ENCODE measurements at places on chromosomes 2 and 18.
A peak's percentile ranks its signal among the peaks of the same experiment; 100 is the strongest.

DNA sequence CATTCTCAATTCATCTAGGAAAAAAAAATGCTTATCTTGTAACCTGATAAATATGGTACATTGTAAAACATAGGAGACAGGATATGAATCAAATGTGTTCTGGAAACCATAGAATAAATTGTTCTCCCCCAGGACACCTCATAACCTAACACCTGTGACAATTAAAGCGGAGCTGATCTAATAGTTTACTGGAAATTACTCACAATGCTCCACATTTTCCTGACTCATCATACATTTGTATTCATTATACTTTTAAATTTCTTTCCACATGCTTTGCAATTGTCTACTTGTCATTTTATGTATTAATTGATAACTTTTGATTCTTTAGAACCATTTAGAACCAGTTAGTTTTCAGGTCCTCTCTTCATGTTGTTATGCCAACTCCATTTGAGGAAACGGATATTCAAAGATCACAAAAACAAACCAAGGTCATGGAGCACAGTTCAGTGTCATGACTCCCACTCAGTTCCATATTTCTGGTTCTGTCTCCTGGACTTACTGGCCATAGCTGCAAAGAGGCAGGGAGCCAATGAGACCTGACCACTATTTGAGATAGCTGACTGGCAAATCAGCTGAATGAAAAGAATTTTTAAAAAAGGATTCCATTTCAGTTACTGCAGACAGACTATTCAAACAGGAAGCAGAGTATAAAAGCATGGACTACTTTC is 128.5 kb downstream of the CALCRL start:
- no peak for DNase-seq

- no peak for DNase-seq
These were observed 72.1 kb upstream of the CAB39 start for GRCh38 chr2:230640540-230641011.

- DNase-seq: no peak
These were observed 184.2 kb upstream of the HDAC4 start for GRCh38 chr2:239584986-239585385.

DNA sequence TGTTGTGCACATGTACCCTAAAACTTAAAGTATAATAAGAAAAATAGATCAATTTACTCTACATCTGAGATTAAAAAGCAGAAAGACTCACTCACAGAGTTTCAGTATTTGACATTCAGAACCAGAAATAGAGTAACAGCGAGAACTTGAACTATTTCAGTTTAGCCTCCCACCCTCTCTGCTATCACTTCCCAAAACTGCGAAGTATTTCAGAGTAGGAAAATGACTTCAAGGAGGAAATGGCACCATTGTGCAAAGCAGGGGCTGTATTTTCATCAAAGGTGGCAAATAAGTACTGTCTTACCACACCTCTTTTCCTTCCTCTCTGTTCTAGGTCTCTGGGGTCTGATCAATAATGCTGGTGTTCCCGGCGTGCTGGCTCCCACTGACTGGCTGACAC is 13.6 kb downstream of the DHRS9 start:
- no peak for DNase-seq

GRCh38 chr18:3061581-3062312 is 48.8 kb upstream of the LPIN2 start:
- peak; percentile 74 for DNase-seq

GRCh38 chr2:222809582-222809981 is 51.3 kb upstream of the ACSL3 start:
- DNase-seq: no peak

DNA sequence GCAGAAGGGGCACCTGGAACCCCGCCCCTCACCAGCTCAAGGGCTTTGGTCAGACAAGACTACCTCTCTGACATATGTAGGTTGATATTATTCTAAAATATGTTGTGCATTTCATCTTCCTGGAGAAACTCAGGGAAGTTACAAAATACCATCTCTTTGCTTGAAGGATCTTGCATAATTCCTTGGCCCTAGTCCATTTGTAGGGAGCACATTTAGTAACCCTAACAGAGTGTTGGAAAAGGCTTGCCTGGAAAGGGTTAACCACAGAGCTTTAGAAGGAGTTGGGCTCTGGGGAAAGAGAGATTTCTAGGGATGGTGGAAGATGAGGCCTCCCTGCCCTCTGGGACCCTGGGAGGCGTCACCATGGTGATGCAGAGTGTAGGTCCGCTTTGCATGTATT is 143.0 kb upstream of the SLC1A4 start:
- no peak for DNase-seq

DNA sequence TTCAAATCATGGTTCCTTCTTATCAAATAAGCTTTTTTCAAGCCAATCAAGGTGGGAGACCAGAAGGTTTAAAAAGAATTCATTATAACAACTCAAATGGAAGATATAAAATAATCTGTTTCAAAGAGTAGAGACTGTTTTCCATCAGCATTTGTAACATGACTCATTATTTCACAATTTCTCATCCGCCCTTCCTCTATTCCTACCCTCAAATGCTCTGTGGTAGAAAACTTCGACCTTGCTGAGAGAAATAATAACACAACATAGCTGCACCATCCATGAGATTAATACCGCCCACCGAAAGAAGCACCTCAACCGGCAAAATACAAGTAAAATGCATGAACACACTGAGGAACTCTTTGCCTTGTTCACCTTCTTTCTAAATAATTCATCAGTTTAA is 2039.2 kb upstream of the CELF4 start:
- DNase-seq: no peak

GRCh38 chr2:39786761-39787522 is 7.9 kb upstream of the THUMPD2 start:
- no peak for DNase-seq

- DNase-seq: no peak
These were observed 72.5 kb upstream of the LRRTM1 start for GRCh38 chr2:80377071-80377470.

GRCh38 chr18:79197531-79197930 is 128.3 kb downstream of the ATP9B start:
- DNase-seq: no peak

- DNase-seq: peak; percentile 13
These were observed 76.3 kb upstream of the MGAT4A start for GRCh38 chr2:98807221-98807620.

DNA sequence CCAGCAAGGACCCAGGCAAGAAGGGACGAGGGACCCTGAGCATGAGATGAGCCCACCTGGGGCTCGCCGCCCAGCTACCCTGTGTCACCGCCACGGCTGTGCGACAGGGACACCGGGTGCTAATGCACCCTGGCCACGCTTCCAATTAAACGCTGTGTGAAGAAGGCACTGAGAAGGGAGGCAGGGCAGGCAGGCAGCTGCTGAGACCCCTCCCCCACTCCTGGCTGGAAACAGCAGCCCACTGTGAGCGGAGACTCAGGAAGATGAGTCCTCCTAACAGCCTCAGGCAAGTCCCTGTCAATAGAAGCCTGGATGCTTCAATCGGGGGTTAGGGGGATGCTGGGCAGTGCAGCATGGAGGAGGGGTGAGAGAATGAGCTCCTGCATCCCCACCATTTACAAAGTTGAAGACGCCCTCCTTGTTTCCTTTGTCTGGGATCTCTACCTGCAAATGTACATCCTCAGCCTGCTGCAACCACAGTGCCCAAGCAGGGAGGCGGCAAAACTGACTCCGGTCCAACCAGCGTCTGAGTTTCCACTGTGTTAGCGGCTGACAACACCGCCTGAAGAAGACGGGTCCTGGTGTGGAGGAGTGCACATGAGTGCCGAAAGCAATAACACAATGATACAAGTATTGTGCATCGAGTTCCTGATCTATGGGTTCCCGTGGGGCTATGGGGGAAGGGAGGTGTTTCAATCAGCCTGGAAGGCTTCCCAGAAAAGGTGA is 12.8 kb downstream of the TMEM163 start:
- DNase-seq: no peak

GRCh38 chr2:97808816-97809215 is 95.4 kb downstream of the ZAP70 start:
- no peak for DNase-seq

DNA sequence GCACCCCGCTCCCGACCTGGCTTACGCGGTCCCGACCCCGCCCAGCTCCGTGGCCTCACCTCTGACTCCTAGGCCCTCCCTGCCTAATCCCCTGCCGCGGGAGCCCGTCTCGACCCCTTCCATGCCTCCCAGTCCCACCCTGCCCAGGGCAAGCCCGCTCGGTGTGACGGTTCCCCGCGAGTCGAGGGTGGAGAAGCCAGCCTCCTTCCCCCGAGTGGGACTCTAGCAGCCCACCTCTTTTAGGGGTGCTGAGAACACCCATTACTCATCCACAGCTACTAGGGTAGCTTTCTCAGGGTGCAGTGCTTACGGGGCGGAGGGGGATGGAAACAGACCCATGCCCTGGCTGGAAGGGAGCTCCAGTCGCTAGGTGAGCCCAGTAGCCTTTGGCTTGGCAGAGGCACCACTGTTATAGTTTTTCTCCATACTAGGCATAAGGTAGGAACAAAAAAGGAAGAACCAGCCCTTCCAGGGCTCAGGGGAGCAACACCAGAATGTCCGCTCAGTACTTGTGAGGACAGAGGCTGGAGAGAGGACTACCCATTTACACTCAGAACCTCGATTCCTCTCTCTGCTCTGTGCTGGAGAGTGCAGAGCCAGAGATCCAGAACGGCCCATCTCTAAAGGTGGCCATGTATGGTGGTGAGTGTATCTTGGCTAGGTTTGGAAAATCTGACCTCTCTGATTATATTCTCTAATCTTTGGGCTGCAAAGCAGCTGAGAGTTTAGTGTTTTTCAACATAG is 606 bp downstream of the AGBL5 start:
- DNase-seq: no peak

GRCh38 chr18:58911766-58912165 is 47.1 kb downstream of the ZNF532 start:
- no peak for DNase-seq

- no peak for DNase-seq
These were observed 176.4 kb upstream of the REV1 start for GRCh38 chr2:99666256-99666655.

DNA sequence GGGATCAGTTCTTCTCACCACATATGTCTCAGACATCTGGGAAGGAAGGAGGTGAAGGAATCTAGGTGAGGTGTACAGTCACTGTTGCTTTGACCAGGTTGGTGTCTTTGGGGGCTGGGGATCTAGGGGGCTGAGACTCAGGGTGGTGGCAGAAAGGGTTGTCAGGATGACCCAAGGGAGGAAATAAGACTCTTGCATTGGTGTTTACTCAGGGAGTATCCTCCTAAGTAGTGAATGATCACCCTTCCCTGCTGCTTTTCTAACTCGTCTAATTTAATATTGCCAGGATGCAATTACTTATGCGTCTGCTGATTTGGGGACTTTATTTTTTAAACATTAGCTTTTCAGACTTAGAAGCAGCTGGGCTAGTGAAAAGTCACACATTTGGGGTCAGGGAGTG is 127.8 kb upstream of the SIX3 start:
- no peak for DNase-seq

- DNase-seq: no peak
These were observed 37.5 kb downstream of the PSME4 start for GRCh38 chr2:53933329-53933728.
